ENCODE measurements at places on chromosomes 5 and 9.

- DNase-seq: no peak
Measured at GRCh38 chr5:116296335-116297072, 211.7 kb downstream of the COMMD10 start.

DNA sequence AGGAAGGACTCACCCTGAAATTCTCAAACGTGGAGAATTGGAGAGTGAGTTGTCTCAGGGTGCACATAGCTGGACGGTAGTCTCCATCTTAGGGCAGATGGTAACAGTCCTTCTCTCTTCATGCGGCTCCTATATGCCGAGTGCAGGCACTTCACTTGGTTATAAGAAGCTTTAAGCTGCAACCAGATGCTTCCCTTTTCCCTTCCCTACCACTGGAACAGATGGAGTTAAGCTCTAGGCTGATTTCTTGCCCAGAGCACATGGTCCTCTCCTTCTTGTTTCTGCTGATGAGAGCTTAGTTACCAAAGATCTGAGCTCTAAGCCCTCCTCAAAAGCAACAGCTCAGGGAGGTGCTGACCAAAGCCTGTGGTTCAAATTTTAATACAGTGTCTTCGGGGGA lies 355.7 kb downstream of the ARHGEF28 start:
- DNase-seq: no peak

- no peak for DNase-seq
Measured at GRCh38 chr5:57598756-57599155, 116.1 kb upstream of the ACTBL2 start.

GRCh38 chr5:51181208-51181894 lies 201.9 kb upstream of the ISL1 start:
- DNase-seq: no peak

DNA sequence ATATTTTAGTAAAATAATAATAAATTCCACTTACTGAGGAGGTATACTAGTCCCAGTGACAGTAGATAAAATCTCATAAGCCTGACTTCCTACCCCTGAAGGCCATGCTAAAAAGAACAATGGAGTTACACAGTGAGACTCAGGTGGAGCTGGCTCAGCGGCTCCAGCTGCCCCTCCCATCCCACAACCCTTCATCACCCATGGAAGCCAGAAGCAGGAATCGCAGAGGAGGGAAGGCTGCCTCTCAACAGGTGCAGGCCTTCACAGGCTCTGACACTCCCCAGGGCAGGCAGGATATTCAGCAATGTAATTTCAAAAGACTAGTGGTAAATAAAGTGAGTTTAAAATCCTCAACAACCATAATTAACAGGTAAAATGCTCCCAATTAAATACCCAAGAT lies 67.5 kb downstream of the FANCC start:
- DNase-seq: no peak

GRCh38 chr9:134377976-134378375 lies 51.7 kb downstream of the RXRA start:
- no peak for DNase-seq

- no peak for DNase-seq
Measured at GRCh38 chr9:134544388-134545214, 97.0 kb upstream of the COL5A1 start.

DNA sequence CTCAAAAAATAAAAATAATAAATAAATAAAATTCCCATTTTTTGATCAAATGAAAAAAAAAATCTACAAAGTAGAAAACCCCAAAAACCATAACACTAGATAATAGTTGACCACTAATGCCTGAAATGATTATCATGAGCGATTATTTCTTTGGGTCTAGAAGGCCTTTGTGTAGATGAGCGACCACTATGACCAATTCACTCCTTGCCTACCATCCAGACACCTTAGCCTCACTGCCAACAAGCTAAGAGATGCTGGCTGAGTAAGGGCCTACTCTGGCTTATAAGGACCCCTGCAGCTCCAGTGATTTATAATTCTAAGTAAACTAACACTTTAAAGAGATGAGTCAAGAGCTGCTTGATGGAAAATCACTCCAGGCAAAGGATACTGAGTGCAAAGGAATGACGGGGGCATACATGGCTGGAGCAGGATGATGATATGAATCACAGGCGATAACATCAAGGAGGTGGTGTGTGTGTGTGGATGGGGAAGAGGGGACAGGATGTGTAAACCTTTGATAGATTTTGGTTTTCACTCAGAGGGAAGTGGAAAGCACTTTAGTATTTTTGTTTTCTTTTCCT lies 4.8 kb upstream of the F2RL1 start:
- no peak for DNase-seq

GRCh38 chr5:142846406-142846805 lies 76.2 kb downstream of the ARHGAP26 start:
- DNase-seq: no peak

DNA sequence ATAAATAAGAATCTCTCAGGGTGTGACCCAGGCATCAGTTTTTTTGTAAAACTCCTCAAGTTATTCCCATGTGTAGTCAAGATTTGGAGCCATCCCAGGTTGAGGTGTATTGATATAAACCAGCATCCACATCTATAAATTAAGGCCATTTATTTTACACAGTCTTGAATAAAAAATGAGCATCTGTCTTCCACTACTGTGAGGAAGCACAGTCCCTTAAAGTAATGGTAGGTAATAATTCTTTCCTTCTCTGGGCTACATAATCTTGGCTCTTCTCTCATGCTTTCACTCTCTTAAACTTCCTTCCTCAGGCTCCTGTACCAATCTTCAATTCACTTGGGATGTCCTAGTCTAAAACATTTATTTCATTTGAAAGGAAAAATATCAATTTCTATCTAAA lies 110.3 kb downstream of the PDE4D start:
- no peak for DNase-seq

GRCh38 chr9:113148781-113149510 lies 1.9 kb upstream of the SLC31A2 start:
- no peak for DNase-seq

GRCh38 chr5:109743770-109744212 lies 54.1 kb downstream of the MAN2A1 start:
- DNase-seq: no peak

- no peak for DNase-seq
Measured at GRCh38 chr9:137482094-137482781, 23.1 kb upstream of the NSMF start.

DNA sequence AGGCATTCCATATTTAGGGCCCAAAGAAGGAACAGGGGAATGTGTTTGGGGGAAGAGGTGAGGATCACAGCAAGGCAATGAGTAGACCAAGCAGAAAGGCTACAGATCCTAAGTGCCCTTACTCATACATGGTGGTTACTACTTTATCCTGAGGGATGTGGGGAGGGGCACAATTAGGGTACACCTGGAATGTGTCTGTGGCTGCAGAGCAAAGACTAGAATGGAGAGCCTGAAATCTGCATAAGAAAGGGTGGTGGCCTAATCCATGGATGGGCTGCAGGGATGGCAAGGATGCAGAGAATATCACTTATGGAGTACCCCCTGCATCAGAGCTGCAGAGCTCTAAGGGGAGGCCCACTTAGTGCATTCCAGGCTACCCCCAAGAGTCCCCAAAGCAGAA lies 352.6 kb upstream of the TRPC7 start:
- no peak for DNase-seq

DNA sequence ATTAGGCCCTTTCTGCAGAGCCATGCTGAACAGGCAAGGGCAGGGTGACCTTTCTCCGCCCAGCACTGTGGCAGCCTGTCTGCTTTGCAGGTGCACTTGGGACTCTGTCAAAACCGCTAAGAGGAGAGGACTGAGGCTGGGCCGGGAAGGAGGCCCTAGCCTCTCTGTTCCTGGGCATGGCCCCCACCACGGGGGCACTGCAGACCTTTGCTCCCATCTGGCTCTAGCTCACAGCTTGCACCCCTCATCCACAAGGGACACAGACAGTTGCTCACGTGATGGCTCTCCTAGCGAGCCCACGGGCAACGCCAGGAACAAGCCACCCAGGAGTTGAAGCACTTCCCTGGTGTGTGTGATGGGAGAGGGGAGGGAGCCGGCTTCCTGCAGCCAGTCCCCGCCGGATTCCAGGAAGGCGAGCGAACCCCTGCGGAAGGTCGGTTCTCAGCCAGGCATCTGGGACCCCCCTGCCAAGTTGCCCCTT lies 43.0 kb upstream of the FCN1 start:
- DNase-seq: no peak

GRCh38 chr9:127223266-127223665 lies 41.3 kb upstream of the GARNL3 start:
- DNase-seq: no peak

DNA sequence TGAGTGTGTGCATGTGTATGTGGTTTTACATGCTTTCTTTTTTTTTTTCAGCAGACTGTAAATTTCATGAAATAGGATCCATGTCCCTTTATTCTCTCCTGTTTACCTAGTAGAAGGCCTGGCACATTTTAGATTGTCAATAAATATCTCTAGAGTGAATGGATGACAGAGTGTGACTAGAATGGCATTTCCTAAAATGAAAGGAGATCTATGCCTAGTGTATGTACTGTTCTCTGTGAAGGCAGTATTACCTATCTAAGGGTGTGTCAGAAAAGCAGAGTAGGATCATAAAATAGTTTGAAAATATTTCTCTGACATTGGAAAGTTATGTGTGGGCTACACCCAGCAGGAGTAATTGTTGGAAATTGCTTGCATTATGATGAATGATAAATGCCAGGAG lies 1876.0 kb upstream of the C9orf72 start:
- DNase-seq: no peak

- no peak for DNase-seq
Measured at GRCh38 chr5:123176224-123176937, 87.3 kb downstream of the PRDM6 start.

GRCh38 chr9:91055845-91056244 lies 254.2 kb downstream of the SYK start:
- no peak for DNase-seq

DNA sequence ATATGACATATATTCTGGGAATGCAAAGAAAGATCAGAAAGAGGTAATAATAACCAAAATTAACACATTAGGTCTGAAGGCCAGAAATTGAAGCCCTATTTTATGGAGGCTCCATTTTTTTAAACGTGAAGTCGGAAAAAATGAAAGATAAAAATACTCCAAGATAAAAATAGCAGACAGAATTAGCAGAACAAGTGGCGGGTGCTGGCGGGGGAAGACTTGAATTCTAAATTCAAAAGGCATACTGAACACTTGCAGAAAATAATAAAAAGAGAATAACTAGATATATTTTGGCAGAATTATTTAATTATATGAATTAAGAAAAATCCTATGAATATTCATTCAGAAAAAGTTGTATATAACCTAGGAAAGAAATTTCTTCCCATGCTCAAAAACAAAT lies 543.7 kb upstream of the ACO1 start:
- DNase-seq: no peak

GRCh38 chr5:83025690-83026478 lies 51.3 kb downstream of the TMEM167A start:
- no peak for DNase-seq

- DNase-seq: no peak
Measured at GRCh38 chr9:114311571-114312512, 11.1 kb upstream of the ORM1 start.

DNA sequence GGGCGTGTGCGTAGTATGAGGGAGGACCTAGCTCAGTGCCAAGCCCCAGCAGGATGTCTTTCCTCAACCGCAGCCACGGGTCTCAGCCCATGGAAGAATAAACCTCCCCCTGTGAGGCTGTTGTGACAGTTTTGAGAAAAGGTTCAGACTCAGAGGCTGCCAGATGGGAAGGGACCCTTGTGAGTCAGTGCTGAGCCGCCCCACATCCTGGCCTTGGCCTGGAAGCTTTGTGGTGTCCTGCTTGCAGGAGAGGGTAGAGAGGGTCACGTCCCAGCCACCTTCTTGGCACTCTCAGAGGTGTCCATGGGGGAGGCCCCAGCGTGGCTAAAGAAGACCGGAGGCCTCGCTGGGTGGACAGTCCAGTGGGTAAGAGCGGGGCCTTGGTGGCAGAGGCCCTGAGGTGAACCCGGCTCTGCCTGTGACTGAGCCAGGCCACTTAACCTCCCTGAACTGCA lies 2.8 kb downstream of the GRHPR start:
- no peak for DNase-seq

DNA sequence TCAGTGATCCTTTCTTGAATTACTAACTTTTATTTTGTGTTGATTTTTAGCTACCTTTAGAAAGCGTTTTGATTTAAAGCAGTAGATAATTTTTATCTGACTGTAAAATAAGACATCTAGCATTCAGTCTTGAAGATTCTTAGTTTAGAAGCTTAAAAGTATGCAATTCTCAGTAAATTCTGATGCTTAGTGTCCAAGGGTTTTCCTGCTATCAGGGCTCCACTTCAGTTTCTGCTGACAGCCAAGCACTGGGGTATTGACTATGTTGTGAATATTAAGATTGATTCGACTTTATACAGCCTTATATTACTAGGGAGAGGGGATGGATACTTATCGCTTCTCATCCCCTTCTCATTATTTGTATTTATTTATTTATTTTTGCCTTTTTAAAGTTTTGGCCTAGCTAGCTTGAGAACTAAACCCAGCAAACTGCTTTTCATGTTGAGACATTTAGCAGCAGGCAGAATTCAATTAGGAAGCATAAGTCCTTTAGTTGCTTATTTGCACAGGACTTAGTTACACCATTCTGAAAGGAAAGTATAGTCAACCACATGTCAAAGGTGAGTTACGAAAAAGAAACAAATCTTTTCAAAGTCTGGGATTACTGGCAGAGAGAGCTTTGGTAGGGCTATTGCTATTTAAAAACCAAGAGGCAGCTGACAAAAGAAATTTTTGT lies 2.9 kb downstream of the PBX3 start:
- no peak for DNase-seq

DNA sequence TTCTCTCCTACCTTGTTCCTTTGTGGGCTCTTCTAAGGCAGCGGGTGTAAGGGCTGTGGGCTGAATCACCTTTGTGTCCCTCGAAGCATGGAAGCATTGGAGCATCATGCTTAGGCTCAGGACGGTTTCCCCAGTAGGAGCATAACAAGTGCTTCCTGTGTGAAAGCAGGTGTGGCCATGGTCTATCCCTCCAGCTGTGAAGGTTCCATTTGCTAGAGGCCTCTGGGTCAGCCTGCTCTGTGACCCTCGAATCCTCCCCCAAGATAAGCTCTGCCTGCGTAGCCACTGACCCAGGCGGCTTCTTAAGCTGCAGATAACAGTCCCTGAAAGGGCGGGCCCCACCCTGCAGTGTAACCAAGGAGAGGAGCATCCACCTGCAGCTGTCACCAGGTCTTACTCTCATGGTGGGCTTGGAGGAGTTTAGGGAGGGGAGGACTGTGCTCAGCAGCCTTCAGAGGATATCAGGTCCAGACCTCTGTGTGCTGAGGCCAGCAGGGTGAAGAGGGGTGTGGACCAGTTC lies 8.4 kb upstream of the NDST1 start:
- DNase-seq: no peak

GRCh38 chr9:95206143-95206542 lies 111.4 kb downstream of the FANCC start:
- DNase-seq: no peak

GRCh38 chr9:115183436-115183835 lies 65.5 kb upstream of the TNC start:
- no peak for DNase-seq

- DNase-seq: no peak
Measured at GRCh38 chr9:36436909-36437308, 36.8 kb upstream of the RNF38 start.

Data from large intestine (tissue), 12 donors.